Kidney epithelial cell (primary cell): ENCODE measurements at places on chromosomes 6 and 20.

GRCh38 chr20:49286689-49287551, 9.1 kb upstream of the ZNFX1 start:
- no peak for DNase-seq

- no peak for DNase-seq
These were observed 3.0 kb upstream of the DLGAP4 start for GRCh38 chr20:36303020-36303595.

- DNase-seq = no peak
These were observed 14.4 kb downstream of the DACT2 start for GRCh38 chr6:168305096-168305749.

DNA sequence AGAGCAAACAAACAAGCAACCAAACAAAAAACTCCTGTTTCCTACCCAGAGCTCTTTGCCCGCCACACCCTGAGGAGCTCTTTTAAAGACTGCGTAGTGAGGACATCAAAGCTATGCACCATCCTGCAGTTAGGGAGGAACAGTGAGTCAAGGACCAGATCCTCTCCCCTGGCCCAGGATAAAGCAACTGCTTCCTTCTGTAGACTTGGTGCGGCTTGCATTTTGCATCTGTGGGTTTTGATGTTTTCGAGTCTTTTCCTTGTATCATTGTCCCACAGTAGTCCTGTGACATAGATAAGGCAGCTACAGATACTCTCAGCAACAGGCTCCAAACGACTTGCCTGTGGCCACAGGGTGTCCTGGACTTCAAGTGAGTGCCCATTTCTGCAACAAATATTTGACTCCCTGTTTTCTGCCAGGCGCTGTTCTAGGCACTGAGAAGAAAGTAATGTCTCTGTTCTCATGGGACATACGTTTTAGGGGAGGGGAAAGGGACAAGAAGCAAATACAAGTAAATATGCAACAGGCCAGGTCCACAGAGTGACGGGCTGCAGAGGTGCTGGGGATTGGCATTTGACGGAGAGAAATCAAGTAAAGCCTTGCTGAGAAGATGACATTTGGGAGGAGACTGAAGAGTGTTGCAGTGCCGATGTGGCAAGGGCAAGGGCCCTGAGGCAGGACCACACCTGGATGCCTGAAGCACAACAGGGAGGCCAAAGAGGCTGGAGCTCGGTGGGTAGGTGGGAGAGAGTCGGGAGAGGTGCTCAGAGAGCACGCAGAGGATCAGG, 35.9 kb upstream of the MAP3K4 start:
- DNase-seq = no peak

DNA sequence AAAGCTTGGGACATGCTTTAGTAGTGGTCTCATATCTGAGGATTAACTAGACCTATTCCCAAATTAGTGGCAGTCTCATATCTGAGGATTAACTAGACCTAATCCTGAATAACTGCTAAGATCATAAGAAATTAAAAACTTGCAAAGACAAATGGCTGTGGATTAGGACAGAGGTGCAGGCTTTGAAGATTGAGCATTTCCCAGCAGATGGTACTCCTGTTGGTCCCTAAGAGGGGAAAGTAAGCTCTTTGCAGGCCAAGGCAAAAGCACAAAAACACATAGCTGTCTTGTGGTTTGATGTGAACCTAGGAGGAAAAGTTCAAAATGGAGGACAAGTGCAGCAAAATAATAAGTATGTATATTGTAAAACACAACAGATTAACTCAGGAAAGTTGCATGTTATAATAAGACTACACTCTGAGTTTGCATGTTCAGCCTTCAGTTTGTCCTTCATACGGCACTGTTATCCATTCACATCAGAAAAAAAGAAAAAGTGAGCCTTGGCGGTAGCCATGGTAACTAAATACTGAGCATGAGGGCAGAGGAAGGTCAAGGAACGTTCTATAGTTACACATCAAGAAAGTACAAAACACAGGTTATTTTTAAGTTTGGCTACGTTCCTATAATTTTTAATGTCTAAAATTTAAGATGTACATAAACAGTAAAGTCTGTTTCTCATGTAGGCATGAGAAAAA, 62.8 kb downstream of the FILIP1 start:
- no peak for DNase-seq

DNA sequence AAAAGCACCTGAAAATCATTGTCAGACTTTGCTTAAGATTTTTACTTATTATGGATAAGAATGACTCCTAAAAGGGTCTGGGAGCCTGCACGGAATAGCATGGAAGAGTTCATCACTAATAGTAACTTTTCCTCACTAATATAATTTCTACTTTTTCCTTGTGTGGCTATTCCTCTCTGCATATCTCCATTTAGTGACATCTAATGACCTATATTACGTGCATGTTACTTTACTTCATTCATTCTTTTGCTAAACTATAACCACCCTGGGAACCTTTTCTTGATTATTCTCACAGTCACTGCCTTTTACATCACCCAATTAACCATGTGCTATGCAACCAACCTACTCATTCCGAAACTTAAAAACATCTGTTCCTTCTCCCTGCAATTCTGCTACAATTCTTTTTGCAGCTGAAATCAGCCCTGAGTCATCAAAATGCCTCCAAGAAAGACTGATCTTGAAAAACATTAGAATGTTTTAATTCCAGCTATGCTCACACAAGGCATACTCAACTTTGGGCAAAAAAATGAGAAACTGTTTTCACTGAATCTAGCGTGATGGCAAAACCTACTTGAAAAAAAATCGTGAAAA, 313.3 kb downstream of the RNGTT start:
- peak; percentile 52 for DNase-seq

DNA sequence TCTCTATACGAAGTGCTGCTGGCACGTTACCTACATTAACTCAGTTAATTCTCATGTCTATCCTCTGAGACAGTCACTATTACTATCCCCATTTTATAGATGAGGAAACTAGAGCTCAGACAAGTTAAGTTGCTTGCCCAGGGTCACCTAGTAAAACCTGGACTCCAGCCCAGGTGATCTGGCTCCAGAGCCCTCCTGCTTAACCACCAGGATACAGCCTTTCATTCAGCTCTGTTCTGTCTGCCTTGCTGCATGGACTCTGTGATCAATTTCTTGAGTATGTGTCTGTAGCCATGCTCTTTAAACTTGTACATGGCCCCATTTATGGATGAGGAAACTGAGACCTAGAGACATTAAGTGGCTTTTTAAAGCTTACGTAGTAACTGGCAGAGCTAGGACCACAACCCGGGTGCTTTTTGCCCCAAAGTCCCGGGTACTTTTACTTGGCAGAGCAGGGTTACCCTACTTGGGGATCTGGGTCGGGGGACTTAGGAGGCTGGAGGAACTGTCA, 4.7 kb downstream of the CDKN1A start:
- no peak for DNase-seq

GRCh38 chr6:37516076-37516919, 16.6 kb upstream of the CCDC167 start:
- DNase-seq = no peak

GRCh38 chr6:99312354-99312753, 37.1 kb downstream of the FAXC start:
- no peak for DNase-seq

DNA sequence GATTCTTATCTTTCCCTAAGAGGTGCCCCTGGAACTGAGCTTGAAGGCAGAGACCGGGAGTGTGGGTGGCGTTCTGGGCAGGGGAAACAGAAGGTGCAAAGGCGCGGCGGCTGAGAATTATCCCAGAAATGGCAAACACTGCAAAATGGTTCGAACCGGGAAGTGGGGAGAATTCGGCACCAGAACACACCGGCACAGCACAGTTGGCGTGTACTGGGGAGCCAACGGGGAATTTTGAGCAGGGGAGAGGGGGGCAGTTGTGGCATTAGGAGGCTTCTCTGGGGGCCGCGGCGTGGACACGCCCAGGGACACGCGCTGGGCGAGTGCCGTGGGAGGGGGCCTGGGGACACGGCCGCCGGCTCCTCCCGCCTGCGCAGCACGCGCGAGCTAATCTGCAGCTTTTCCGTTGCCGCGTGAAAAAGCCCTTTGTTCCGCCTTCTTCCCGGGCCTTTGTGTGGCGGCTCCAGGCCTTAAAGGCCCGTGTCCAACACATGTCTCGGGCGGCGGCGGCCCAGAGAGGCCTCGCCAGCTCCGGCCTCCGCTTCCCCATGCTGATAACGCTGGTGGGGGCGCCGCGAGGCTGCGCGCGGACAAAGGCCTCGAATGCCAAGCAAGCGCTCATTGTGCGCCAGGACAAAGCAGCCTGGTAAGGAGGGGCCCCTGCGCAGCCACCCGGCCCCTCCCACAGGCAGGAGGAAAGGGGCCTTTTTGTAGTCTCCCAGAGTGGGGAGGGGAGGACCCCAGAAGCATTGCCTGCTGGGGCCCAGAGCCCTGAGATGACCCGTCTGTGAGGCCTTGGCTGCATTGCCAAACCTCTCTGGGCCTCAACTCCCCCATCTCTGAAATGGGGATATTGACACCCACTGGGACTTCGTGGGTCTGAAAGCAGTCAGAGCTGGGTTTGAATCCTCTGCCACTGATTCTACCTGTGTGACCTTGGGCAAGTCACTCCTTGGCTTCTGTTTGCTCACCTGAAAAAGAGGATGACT, 82.8 kb downstream of the CD40 start:
- DNase-seq = no peak

GRCh38 chr6:32700391-32701040, 34.1 kb upstream of the HLA-DQB1 start:
- peak; percentile 10 for DNase-seq

- no peak for DNase-seq
These were observed 56.7 kb downstream of the TRIM27 start for GRCh38 chr6:28867086-28867409.

DNA sequence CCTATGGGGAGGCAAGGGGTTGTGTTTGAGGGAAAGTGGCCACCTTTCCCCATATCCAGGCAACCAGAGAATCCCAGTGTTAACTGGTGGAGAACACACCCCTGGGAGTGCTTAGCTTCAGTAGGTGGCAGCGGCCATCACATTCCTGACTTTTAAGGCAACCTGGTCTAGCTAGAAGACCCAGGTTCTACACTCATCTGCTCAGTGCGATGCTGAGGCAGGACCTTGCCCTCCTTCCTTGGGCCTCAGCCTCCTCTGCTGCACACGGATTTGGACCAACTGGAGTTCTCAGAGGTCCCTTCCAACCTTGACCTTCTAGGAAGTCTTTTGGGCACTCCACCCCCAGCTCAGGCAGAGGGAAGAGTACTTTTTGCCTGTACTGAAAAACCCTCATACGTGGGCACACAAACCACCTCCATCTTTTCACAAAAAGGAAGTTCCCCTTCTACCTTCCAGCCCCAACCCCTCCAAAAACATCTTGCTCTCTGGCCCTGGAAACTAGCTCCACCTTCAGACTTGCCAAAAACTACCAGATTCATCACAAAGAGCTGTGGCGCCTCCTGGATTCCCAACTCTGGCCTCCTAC, 2.9 kb downstream of the CCND3 start:
- DNase-seq = no peak

- no peak for DNase-seq
These were observed 5.4 kb downstream of the ACSS1 start for GRCh38 chr20:25052255-25053194.

- no peak for DNase-seq
These were observed 4.5 kb upstream of the NKAIN4 start for GRCh38 chr20:63258781-63259180.

DNA sequence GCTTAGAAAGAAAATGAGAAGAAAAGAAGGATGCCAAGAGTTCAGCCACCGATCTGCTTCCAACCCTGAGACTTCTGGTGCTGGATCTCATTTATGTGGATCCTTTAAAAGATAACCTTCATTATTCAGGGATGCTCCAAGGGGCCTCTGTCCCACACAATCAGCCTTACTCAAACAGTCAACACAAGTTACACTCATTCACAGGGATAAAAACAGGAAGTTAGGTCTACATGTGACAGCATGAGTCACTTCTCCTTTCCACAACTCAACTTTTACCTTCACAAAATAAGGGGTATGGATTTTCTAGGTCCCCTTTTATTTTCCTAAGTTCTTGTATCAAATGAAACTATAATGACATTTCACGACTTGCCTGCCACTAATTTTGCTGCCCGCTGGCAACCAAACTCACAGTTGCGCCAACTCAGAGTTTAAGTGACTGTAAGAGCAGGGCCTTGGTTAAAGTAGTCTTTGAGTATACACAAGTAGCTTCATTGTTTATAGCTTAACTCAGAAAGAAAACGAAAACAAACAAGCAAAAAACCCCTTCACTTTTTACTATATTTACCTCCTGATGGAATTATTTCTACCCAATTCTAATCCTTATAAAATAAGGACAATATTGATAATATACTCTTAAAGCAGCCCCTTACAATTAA, 278.8 kb upstream of the RUNX2 start:
- no peak for DNase-seq

DNA sequence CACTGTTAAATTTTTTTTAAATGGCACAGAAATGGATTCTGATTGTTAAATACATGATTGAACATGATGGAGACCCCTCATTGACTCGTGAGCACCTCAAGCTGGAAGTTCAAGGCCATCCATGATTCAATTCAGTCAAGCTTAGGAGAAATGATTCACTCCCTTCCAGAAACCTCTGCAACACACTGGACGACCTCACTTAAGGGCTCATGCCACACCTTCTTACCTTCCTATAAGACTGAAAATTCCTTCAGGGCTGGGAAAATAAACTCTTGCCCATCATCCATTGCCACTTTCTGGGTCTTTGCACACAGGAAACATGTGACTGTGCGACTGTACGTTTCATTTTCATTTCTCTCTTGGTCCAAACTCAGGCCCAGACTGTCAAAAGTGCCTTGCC, 196.4 kb downstream of the TBXT start:
- DNase-seq = no peak

GRCh38 chr6:126388104-126388598, 48.2 kb downstream of the CENPW start:
- no peak for DNase-seq

- DNase-seq = no peak
These were observed at the start of gene PKIG for GRCh38 chr20:44582311-44583025. PKIG (plus strand) TSS chr20:44582579; CDS start chr20:44614557, 31,978 bp downstream.

- DNase-seq = no peak
These were observed 184.2 kb upstream of the RALGAPA2 start for GRCh38 chr20:20896606-20897005.

- DNase-seq = no peak
These were observed 24.7 kb downstream of the WDR27 start for GRCh38 chr6:169677096-169677495.

DNA sequence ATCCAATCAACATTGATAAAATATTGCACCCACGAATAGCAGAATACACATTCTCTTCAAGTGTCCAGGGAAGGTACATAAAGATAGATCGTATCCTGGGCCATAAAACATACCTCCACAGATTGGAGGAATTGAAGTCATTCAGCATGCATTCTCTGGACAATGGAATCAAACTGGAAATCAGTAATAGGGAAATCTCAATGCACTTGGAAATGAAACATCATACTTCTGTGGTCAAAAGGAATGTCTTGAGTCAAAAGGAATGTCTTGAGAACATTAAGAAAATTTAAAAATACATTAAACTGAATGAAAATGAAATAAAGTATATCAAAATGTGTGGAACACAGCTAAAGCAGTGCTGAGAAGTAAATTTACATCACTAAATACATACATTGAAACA, 138.8 kb downstream of the TFAP2A start:
- peak; percentile 35 for DNase-seq
